ENCODE measurements at places on chromosomes 2 and 18.
A peak's percentile ranks its signal among the peaks of the same experiment; 100 is the strongest.

DNA sequence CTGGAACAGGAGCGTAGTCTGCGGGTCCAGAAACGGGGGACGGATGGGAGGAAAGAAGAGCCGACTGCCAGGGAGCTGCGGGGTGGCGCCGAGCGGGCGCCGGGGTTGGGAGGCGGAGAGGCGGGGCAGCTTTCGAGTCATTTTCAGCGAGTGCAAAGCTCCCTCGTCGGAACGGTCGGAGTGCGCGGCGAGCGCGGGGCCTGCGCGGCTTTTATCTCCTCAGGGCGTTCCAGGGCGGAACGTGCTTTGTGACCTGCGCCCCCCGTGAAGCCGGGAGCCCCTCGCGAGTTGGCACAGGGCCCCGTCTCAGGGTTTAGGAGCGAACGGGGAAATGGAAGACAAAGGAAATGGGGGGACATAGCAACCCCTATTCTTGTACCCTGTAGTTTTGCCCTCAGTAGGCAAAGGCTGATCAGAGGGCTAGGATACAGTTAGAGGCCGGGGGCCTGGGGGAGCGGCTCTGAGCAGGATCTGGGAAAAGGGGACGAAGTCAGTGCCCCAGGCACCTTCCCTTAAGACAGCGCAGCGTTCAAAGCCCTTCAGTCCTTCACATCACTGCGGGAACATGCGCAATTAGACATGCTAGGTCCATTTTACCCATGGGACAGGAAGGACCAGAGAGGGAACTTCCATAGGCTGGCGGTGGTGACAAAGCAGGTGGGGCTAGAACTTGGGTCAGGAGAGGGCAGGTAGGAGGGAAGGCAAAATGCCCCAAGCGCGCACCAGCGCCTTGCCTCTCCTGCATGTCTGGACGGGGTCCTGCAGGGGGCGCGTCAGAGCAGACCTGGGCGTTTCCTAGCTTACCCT is 60.1 kb upstream of the IL1RL1 start:
- DNase-seq = peak; percentile 63

GRCh38 chr2:52964916-52965530 is 802.6 kb upstream of the CHAC2 start:
- no peak for DNase-seq

DNA sequence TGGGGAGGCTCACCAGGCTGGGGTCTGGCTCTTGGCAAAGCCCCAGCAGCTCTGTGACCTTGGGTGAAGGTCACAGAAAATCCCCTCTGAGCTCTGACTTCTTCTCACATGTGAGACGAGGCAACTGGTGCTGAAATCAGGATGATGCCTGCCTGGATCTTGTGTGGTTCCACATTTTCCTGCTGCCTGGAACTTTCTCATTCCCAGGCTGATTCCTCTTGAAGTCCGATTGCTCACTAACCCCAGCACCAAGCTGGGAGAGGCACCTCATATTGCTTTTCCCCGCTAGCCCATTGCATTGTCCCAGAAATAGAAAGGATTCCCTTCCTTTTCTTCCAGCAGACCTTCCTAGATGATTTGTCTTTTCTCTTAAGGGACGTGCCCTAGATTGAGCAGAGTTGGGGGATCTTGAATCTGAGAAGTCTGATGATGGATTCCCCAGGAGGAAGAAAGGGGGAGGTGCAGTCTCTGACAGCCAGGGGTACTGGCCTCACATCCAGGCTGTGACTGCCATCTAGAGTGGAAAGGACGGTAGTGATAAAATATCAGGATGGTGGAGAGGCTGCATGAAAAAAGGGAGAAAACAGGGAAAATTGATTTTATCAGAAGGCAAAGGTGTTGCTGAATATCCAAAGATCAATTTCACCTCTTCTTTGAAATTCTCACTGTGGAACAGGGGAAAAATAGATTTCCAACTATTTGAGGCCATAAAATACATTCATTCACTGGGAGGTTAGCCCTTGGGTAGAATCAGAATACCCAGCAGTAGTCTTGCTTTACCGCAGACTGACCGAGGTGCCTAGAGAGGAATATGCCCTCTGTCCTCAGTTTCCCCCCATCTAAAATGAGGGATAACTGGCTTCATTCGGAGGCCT is 96.3 kb downstream of the FAM210A start:
- DNase-seq = no peak

DNA sequence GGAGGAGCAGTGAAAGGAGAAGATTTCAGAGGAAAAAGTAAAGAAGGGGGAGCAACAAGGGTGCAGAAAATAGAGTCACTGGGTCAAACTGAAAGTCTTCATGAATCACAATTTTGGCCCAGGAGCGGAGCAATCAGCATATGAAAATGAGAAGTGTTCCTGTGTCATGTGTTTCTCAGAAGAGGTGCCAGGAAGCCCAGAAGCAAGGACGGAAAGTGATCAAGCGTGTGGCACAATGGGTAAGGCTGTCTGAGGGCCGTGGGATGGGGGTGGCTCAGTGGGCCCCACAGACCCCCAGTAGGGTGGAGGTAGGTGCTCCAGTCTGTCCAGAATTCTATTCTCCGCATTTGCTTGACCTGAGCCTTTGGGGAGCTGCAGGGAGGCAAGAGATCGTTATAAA is 44.2 kb downstream of the SP140 start:
- no peak for DNase-seq

GRCh38 chr18:63183952-63184770 is 135.4 kb downstream of the BCL2 start:
- DNase-seq = no peak

- no peak for DNase-seq
These were observed 1271.7 kb downstream of the CNTNAP5 start for GRCh38 chr2:125296742-125297141.

GRCh38 chr18:23136326-23137096 is 1.2 kb downstream of the CABLES1 start:
- DNase-seq = no peak

Data from stimulated activated CD4-positive, alpha-beta T cell treated with anti-CD3 and anti-CD28 coated beads, Interleukin-2, amount 100 ng/mL, for 4 hours (primary cell).